ENCODE measurements at places on chromosomes 7 and 10. TPM values are rescaled to one million over a fixed set of nuclear protein-coding genes. Genes with fewer than 3 reads are reported as not detected.
A peak's percentile ranks its signal among the peaks of the same experiment; 100 is the strongest.

DNA sequence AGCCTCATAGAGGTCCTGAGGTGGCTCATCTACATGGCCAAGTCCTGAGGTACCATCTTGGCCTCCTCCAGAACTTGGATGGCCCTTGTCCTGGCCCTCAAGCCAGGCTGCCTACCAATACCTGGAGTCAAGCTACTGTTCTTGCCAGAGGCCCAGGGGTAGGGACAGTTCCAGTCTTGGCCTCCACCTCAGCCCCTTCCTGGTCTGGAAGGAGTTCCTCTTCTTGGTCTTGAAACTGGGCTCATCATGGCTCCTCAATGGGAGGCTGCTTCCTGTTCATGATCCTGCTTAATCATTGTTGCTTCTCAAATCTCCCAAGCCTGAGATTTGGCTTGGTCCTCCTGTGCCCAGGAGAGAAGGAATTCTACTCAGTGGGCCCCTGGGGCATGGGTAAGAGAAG lies 3.9 kb downstream of the HPS6 start:
- no peak for DNase-seq

DNA sequence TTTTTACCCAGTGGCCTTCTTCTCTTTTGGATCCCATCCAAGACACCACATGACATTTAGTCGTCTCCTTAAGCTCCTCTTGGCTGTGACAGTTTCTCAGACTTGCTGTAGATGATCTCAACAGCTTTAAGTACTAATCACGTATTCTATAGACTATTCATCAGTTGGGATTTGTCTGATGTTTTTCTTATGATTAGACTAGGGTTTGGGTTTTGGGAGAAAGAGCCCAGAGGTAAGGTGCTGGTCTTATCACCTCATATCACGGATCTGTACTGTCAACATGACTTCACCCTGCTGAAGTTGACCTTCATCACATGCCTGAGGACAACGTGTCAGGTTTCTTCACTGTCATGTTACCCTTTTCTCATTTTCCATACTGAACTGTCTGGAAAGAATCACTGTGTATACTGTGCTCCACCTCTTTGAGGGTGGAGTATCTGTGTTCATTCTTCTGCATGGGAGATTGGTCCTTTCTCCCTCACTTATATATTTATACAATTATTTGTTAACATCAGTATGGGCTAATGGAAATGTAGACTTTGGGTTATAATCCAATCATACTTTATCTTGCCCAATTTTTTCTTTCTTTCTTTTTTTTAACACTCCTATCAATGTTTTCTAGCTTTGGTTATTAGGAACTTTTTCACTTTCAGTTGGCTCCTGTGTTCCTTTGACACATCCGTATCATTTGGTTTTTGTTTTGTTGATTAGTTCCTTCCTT lies 6.4 kb upstream of the HKDC1 start:
- DNase-seq, result no peak

DNA sequence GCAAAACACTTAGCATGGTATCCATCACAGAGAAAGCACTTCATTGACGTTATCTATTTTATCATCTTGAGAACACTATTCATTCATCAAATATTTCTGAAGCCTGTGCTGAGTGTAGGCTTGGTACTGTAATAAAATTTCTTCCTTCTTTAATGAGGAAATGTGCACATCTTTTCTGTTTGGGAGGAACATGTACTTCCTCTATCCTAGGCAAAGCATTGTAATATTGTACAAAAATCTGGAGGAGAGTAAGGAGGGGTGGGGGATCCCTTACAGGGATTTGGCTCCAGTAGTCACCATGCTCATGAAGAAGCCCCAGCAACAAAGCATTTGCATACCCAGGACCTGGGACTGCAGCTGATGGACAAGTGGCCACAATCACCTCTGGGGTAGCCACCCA lies 39.9 kb upstream of the SORCS3 start:
- DNase-seq, result no peak

GRCh38 chr7:106176414-106177299 lies 64.5 kb upstream of the SYPL1 start:
- DNase-seq, result peak; percentile 90

GRCh38 chr10:76717141-76717540 lies 920.5 kb downstream of the KCNMA1 start:
- no peak for DNase-seq

DNA sequence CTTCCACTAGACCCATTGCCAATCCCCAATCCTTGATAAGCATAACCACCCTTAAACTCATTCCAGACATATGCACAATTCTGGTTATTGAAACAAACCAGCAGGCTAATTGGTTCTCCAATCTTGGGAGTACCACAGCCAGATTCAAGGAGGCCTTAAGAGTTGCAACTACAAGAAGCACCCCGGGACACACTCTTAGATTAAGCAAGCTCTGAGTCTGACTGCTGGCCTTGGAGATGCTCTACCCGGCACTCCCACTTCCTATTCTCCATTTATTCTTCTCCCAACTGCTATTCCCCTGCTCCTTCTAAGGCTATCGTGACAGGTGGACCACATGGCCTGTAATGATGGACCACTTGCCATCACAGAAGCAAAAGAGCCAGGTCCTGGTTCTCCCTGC lies 40.3 kb downstream of the CYTH3 start:
- DNase-seq, result no peak

DNA sequence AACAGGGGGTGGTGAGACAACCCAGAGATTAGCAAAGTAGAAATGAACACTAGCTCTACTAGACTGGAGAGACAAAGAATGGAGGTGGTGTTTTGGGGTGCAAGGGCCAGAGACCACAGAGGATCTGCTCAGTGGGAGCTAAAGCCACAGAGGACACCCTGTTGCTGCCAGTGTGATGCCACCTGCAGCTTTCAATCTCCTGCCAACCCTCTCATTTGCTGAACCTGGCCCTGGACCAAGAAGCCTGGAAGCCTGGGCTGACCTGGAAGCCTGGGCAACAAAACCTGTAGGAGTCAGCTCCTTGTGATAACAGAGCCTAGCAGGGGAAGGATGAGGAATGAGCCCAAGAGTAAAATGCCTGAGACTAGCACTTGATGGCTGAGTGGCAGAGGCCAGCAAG lies 81.1 kb upstream of the ADO start:
- DNase-seq, result no peak

GRCh38 chr10:74916283-74916682 lies 89.9 kb downstream of the KAT6B start:
- no peak for DNase-seq

DNA sequence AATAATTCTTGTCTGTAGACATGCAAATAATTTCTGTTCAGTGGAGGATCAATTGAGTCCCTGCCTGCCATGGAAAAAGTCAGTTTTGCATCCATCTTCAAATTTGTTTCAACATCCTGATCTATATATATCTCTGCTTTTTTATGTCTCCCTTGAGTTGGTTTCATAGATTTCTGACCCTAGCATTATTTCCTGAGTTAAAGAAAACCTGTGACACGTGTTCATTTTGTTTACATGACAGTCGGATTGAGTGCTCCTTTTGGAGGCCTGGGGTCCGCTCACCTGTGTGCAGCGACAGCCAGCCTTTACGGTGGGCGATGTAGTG lies 674 bp downstream of the MRPS24 start:
- no peak for DNase-seq

DNA sequence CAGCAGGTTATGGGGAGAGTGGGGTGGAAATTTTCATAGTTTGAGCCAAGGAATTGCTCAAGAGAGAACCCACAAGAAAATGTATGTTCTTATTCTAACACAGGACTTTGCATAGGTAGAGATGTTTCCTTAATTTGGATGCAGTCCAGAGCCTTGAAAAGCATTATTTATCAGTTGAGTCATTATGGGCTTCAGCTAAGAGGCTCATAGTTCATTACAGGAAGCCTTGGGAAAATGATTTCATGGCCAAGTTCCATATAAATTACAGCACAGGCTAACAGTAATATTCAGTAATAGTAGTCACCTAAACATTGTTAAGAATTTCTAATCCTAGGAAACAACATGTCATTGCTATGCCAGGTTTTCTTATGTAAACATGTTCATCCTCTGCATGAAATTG lies 131.1 kb upstream of the PTPRZ1 start:
- DNase-seq, result no peak

- no peak for DNase-seq
Observed at GRCh38 chr10:75129537-75129936, 18.1 kb downstream of the SAMD8 start.

GRCh38 chr7:134364619-134365037 lies 47.9 kb upstream of the SLC35B4 start:
- DNase-seq, result no peak

DNA sequence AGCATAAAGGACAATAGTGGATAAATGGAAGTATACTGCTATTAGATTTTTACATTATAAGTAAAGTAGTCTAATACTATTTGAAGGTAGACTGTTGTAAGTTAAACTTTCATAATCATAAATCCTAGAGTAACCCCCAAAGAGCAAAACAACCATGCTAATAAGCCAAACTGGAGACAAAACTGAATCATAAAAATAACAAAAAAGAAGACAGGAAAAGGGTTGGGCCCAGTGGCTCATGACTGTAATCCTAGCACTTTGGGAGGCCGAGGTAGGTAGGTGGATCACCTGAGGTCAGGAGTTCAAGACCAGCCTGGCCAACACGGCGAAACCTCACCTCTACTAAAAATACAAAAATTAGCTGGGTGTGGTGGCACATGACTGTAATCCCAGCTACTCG lies 9.7 kb downstream of the CACUL1 start:
- DNase-seq, result no peak

DNA sequence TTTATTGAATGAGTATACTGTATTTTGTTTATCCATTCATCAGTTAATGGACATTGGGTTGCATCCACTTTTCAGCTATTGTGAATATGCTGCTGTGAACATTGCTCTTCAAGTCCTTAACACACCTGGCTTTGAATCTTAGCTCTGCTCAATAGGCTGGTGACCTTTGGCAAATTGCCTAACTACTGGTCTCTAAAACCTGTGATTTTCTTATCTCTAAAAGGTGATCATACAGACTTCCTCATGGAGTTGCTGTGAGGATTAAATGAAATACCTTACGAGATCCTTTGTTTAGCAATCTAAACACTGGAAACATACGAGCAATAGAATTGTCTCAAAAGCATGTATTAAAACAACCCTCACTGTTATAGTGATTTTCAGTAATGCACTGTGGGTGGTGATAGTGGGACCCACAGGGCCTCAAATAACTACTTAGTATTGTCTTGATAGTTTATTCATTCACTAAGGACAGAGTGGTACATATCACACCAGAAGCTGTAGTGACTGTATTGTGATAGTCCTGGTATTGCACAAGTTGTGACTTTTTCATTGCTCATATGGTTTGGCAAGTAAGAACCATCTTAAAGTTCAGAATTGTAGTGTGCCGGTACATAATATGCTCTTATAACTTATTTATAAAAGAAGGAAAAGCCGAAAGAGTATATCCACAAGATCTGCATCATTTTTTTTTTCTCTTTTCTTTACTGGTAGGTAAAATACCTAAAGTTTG lies 257.6 kb downstream of the EXOC4 start:
- no peak for DNase-seq

DNA sequence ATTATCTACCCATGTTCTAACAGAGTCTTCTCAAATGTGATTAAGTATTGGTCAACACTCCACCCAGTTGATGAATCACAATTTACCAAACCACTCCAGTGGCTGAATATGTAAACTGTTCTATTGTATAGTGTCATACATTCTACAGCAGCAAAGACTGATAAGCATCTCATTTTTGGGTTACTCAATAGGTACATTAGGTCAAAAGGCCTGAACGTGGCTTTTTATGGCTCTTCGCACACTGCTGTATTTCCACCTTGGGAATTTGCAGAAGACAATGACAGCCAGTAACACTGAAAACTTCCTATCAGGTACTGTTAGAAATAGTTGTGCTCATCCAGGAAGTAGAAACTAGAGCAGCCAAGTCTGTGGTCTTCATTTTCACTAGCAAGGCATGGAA lies 166.9 kb downstream of the GLI3 start:
- no peak for DNase-seq

- no peak for DNase-seq
Observed at GRCh38 chr10:94085766-94086437, 92.2 kb downstream of the PLCE1 start.

- no peak for DNase-seq
Observed at GRCh38 chr10:9069136-9069535, 1014.6 kb downstream of the GATA3 start.

DNA sequence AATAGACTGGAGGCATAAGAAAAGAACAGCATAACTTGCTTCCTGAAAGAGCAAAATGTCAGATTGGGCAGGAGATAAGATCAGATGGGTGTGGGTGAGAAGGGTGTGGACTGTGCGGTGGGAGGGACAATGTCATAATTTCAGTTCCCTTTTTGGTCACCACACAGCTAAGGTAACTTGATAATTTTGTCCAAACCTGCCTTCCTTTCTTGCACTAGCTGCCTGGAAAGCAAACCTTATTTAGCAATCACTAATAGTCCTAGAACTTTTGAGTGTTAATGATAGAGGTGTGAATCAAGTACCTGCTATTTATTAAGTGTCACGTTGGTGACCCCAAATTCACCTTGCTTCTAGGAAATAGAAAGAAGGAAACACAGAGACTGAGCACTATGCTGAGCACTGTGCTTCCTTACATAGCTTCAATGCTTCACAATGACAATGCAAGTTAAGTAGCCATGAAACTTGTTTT lies 72.4 kb upstream of the SP4 start:
- no peak for DNase-seq

- DNase-seq, result no peak
Observed at GRCh38 chr10:117217196-117217761, 20.0 kb downstream of the KCNK18 start.

GRCh38 chr10:114687459-114687858 lies 29.4 kb upstream of the ABLIM1 start:
- no peak for DNase-seq

GRCh38 chr7:99831595-99831994 lies 3.8 kb downstream of the CYP3A43 start:
- DNase-seq, result no peak

GRCh38 chr10:121942749-121943416 lies 15.1 kb upstream of the ATE1 start:
- DNase-seq, result no peak

- peak; percentile 52 for DNase-seq
Observed at GRCh38 chr7:55181762-55182161, 162.9 kb downstream of the EGFR start.

DNA sequence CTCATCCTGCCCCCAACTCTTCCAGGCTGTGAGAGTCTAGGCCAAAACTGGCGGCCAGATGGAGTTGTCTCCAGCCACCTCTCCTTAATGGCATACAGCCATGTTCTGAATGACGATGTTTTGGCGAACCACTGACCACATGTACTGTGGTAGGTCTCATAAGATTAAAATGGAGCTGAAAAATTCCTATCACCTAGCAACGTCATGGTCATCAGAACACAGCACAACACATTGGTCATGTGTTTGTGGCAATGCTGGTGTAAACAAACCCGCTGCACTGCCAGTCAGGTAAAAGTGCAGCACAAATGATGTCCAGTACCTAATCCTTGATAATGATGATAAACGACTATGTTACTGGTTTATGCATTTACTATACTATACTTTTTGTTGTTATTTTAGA lies 290.0 kb upstream of the MKI67 start:
- no peak for DNase-seq

TRIM73 gene
- 4.4 TPM for total RNA-seq

AKR1C8 gene
- total RNA-seq, result 0.55 TPM

SLC39A12 gene
- total RNA-seq, result 0.29 TPM

PDCD11 gene
- total RNA-seq, result 25.1 TPM

PRKCQ gene
- total RNA-seq, result 9.8 TPM

TCAF2 gene
- 4.4 TPM for total RNA-seq
